ENCODE measurements at places on chromosomes 3 and 15. TPM values are rescaled to one million over a fixed set of nuclear protein-coding genes. Genes with fewer than 3 reads are reported as not detected.

GRCh38 chr3:128706086-128706615, 19.8 kb upstream of the RAB7A start:
- DNase-seq: no peak

GRCh38 chr3:26422415-26422814, 200.2 kb upstream of the LRRC3B start:
- DNase-seq: no peak

- no peak for DNase-seq
These were observed 197.1 kb upstream of the TPM1 start for GRCh38 chr15:62845241-62846126.

DNA sequence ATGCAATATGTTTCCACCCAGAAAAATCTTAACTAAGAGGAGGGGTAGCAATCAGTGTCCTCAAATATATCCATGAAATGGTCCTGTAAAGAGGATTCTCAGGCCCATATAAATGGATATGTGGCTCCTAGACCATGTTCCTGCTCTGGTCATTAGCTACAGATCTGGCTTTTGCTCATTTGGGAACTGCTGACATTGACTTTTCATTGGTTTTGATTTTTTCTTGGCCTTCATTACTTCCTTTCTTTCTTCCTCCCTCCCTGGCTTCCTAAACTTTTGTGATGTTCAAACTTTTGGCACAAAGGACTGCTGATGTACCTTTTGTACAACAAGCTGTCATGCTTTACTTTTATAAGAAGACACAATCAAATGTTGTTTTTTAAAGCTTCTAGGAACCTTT, 41.6 kb upstream of the SNRK start:
- no peak for DNase-seq

Gene TF
- 8.9 TPM for total RNA-seq

Gene STX19
- not detected for total RNA-seq

Measured in GM12878 (cell line).